ENCODE measurements at places on chromosomes 11 and 22.

- DNase-seq = no peak
Observed at GRCh38 chr22:39244496-39245129, at the start of gene PDGFB. Gene PDGFB (minus strand): TSS chr22:39244982. CDS start chr22:39243963, 1,019 bp downstream.

- DNase-seq = no peak
Observed at GRCh38 chr22:35133702-35134380, 67.9 kb downstream of the ISX start.

DNA sequence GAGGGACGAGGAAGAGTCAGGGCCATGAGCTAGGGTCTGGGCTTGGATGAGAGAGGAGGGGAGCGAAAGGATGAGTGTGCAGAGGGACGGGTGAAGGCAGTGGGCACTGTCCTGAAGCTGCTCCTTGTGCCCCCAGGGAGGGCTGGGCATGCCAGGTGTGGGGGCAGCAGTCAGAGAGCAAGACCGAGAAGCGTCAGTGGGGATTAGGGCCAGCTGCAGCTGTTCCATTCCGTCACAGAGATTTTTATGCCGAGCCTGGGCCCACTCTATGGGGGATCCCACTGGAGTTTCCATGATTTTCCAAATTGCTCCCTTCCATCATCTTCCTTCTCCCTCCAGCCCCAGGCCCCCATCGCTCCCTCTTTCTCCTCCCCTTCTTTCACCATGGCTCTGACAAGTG lies 93.2 kb downstream of the NECTIN1 start:
- no peak for DNase-seq

DNA sequence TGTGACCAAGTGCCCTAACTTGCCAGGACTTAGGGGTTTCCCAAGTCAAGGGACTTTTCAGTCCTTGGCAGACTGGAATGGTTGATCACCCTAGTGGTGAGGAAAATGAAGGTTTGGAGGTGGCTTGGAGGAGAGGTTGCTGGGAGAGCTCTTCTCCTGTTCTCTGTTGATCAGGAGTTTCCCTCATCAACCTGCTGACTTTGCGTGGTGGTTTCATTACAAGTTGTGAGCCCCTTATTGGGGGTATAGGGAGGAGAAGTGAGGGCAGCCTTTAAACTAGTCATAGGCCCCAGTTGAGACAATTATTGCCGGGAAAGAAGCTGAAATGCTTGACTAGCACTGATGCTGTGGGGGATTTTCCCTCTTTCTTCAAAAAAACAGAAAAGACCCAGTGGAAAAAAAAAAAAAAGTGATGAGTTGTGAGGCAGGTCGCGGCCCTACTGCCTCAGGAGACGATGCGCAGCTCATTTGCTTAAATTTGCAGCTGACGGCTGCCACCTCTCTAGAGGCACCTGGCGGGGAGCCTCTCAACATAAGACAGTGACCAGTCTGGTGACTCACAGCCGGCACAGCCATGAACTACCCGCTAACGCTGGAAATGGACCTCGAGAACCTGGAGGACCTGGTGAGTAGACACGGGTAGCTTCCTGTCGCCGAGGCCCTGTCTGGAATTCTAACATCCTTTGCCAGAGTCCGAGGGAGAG lies at the start of gene CXCR5:
Gene CXCR5 (plus strand): TSS at position 525 of the 704 bp plus-strand sequence. CDS start 50 bp downstream, at position 575.
- no peak for DNase-seq

DNA sequence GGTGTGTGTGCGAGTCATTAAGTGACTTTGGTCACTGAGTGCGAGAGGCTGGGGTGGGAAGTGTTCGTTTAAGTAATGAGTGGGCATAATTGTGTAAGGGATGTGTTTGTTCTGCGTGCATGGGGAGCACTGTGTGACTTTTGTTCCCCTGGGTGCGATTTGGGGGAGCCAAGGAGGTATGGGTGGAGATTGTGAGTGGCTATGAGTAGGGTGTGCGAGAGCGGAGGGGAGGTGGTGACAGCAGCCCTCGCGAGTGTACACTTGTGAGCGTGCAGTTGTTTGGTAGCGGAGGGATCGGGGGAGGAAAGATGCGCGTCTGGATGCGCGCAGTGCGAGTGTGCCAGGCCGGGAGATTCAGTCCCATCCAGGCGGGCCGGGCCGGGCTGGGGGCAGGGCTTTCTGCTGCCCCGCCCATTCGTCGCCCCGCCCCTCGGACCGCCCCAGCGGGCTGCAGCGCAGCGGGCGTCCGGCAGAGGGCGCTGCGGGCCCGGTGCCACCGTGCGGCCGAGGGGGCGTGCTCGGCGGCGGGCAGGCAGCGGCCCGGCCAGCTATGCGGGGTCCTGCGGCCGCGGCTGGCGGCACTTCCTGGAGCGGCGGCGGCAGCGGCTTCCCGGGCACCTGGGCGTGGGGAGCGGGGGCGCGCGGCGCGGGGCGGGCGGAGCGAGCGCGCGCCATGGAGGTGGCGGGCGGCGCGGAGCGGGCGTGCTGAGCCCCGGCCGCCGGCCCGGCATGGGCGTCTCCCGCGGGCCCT lies at the start of gene DGKZ:
Gene DGKZ (plus strand): TSS at position 578 of the 751 bp plus-strand sequence. CDS start 197 bp downstream, outside the sequence.
- DNase-seq = peak; percentile 58

DNA sequence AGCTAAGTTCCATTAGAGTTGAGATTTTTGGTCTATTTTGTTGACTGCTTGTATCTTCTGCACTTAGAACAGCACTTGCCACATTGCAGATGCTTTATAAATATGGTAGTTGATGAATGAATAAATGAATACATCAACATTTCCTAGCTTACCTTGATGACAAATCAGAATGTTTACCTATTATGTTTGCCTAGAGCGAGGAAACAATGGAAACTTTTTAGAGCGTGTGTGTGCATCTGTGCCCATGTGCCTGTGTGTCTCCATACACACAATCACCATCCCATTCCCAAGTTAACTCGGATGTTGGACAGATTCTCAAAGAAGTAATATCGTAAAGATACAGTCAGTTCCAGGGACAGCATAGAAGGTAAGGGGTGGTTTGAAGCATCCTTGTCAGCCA lies 139.1 kb downstream of the DBX1 start:
- no peak for DNase-seq

DNA sequence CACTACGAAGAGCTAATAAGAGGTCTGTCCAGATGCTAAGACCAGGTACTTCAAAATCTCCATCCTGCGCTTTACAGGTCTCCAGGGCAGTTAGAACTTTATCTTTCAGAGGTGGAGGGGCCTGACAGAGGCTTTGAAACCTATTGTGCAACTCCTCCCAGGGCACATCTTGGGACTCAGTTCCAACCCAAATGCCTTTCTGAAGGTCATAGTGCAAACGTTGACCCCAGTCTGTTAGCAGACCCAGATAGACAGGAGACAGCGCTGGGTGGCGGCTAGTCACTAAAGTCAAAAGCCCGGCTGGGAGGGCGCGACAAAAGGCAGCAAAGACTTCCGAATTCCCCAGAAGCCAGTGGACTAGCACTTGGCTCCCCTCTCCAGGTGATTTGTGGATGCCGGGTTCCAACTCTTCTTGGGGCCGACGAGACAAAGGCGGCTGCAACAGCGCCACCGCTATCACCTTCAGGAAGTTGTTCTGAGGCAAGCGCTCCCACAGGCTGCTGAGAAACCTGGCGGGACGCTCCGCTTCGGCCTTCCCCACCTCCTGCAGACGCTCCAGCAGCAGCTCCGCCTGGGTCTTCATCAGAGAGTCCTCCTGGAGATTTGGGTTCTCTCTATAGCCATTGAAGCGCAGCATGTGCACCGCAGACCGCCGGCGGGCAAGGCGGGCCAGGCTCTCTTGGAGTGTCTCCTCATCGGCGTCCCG lies 728 bp downstream of the FANCF start:
- DNase-seq = peak; percentile 28

- DNase-seq = no peak
Observed at GRCh38 chr11:76787911-76788596, 4.9 kb downstream of the TSKU start.

- DNase-seq = no peak
Observed at GRCh38 chr11:2328021-2328420, 26.2 kb downstream of the TSPAN32 start.

DNA sequence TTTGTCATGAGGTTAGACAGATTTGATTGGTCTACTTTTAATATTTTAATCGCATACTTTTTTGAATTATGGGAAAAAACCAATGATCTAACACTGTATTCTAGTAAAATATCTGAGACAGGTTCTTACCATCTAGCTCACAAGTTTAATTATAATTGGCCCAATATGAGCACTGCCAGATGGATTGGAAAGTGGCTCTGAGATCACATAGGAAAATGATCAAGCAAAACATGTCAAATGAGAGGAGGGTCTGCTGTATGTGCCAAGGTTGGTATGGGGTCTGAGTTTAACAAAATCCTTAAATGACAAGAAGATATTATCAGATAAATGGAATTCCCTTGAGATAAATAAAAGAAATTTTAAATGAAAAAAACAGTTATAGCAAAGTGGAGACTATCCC lies 264.7 kb downstream of the TTC28 start:
- DNase-seq = no peak

GRCh38 chr11:46006418-46007070 lies 84.1 kb downstream of the LARGE2 start:
- DNase-seq = peak; percentile 77

DNA sequence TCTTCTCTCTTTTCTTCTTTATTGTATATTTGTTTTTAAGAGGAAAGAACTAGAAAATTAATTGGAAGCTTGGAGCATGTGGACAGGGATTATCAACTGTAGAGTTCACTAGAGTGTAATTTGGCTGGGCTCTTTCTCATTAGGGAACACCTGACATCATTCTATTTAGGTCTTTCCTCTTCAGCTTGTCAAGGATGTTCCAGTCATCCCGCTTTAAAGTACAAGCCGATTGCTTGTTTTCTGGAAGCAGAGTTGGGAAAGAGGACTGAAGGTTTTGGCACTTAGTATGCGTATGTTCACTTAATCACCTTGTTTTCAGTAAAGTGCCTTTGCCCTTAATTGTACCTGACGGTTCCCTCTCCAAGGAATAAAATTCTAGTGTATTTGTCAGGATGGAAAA lies 111.6 kb downstream of the WNT11 start:
- DNase-seq = no peak

DNA sequence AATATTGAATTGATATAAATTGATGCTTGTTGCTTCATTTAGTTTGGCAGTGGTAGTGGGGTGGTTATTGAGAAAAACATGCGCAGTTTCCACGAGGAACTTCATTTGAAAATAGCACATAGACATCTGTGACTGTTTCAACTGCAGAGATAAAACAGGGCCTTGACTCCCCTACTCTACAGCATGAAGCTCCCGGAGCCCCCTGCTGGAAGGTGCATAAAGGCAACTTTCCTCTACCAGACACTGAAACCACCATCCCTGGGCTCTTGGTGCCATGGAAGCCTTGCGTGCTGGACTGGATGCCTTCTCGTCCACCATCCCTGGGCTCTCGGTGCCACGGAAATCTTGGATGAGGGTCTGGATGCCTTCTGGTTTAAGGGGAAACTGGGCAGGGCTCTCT lies 195.9 kb downstream of the CSNK2A3 start:
- peak; percentile 10 for DNase-seq

- DNase-seq = peak; percentile 36
Observed at GRCh38 chr22:31602259-31602952, 59.6 kb downstream of the PISD start.

GRCh38 chr11:17473071-17473744 lies 3.4 kb downstream of the ABCC8 start:
- DNase-seq = no peak

- DNase-seq = peak; percentile 78
Observed at GRCh38 chr11:102144357-102145355, 34.4 kb downstream of the YAP1 start.

DNA sequence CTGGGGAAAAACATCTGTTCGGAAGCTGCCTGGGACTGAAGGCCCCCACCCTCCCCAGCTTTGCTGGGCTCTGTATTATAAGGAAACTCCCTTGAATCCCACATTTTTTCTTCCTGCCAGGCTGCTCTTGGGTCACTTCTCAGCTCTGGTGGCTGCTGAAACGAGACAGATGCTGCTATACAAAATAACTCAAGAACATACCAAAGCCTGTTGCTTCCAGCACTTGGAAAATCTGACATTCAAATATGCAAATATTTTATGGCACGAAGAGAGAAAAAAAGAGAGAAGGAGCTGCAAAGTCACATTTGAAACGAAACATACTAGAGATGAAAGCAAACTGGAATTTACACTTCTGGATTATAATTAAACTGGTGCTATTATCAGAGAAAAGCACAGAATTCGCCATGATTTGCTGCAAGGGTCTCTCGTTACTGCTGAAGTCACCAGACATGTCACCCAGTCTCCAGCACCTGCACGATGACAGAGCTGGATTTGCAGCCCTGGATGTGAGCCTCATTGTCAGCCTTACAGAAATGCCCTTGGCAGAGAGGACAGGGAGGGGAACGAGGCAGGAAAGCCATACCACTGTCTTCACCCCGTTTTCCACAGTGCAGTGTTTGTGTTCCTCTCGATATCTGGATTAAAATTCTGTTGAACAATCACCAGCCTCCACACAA lies 47.9 kb upstream of the IGSF9B start:
- DNase-seq = no peak

GRCh38 chr11:86523738-86524619 lies 148.4 kb downstream of the ME3 start:
- DNase-seq = peak; percentile 45

- DNase-seq = no peak
Observed at GRCh38 chr22:50546326-50547262, 895 bp downstream of the KLHDC7B start.

GRCh38 chr11:17457396-17458173 lies 19.1 kb downstream of the ABCC8 start:
- no peak for DNase-seq

GRCh38 chr11:71070490-71071453 lies 181.6 kb downstream of the SHANK2 start:
- DNase-seq = no peak

GRCh38 chr22:24969560-24970301 lies 17.2 kb downstream of the KIAA1671 start:
- no peak for DNase-seq

DNA sequence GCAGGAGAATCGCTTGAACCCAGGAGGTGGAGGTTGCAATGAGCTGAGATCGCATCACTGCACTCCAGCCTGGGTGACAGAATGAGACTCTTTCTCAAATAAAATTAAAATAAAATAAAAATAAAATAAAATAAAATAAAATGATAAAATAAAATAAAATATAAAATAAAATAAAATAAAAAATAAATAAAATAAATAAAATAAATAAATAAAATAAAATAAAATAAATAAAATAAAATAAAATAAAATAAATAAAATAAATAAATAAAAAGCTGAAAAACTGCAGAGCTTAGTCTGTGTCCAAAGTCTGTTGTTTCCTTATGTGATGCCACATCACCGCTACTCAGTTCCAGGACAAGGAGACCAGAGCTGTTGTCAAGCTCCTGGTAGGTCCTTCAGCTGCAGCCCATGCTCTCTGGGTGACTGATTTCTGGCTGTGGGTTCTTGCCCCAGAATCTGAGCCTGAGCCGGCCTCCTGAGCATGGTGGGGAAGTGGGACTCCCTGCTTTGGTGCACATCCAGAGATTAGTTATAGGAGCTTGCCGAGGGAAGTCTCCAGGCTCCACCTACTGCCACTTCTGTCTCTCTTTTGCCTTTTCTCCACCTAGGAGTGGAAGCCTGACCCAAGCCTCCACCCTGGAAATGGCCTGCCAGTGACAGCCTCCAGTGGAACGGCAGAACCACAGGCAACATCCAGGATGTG lies 31.3 kb upstream of the ADA2 start:
- no peak for DNase-seq

DNA sequence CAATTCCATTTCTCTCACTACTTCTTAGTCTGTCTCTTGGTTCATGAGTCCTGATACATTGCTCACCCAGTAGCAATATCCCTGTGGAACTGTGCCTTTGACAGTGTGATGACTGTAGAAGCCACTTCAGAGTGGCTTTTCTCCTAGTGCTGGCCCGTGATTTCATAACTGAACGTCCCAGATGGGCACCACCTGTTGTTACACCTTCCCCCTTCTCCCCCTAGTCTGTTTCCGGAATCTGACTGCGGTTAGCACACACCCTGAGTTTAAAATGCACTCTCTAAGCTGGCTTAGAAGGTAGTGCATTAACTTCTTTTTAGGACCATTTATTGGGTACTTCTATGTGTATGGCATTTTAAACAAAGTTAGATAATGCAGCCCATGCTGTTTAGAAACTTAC lies 83.0 kb downstream of the ALX4 start:
- no peak for DNase-seq
